ENCODE measurements at places on chromosomes 5 and 9.

DNA sequence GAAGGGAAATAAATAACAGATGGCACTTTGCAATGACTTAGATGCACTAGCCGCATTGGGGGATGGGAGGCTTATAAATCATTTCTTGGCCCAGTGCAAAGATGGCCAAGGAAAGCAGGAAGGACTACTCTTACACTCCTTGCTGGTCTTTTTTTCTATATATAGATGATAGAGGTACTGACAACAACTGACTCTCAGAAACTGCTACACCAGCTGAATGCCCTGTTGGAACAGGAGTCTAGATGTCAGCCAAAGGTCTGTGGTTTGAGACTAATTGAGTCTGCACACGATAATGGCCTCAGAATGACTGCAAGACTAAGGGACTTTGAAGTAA lies 1.7 kb downstream of the CCNG1 start:
- no peak for ATAC-seq

DNA sequence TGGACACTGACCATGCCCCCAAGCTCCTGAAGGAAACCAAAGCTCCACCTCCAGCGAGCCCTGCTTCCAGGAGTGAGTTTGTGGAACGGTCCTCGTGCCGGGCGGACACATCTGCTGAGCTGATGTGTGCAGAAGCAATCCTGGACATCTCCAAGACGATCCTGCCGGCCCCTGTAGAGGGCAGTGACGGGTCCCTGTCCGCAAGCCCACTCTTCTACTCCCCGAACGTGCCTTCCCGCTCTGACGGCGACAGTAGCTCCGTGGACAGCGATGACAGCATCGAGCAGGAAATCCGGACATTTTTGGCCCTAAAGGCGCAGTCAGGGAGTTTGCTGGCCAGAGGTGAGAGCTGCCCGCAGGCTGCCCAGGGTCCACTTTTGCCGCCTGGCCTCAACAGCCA lies 6.2 kb downstream of the PPP1R26 start:
- no peak for ATAC-seq

DNA sequence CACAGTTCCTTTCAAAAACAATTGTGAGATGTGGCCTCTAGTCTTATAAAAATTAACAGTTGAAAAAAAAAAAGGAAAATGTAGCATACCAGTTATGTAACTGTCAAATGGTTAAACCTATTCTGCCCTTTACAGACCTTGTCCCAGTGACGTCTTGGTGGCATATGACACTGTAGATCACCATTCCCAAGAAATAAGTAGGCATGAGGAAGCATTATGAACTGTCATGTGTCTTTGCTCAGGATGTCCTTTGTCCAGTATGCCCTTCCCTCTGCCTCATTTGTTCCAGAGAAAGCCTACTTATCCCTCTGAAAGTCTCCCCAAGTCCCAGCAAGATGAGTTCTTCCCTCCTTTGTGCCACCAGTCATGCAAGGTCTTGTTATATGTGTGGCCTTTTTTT lies 63.2 kb downstream of the PAM start:
- no peak for ATAC-seq

GRCh38 chr5:144567421-144567780 lies 396.7 kb downstream of the KCTD16 start:
- no peak for ATAC-seq

- no peak for ATAC-seq
Observed at GRCh38 chr9:108696156-108696555, 159.6 kb downstream of the ACTL7B start.

- ATAC-seq, result no peak
Observed at GRCh38 chr5:132298298-132299212, 4.4 kb downstream of the SLC22A4 start.

GRCh38 chr9:137611623-137612609 lies 6.4 kb downstream of the ARRDC1 start:
- ATAC-seq, result peak; percentile 48

DNA sequence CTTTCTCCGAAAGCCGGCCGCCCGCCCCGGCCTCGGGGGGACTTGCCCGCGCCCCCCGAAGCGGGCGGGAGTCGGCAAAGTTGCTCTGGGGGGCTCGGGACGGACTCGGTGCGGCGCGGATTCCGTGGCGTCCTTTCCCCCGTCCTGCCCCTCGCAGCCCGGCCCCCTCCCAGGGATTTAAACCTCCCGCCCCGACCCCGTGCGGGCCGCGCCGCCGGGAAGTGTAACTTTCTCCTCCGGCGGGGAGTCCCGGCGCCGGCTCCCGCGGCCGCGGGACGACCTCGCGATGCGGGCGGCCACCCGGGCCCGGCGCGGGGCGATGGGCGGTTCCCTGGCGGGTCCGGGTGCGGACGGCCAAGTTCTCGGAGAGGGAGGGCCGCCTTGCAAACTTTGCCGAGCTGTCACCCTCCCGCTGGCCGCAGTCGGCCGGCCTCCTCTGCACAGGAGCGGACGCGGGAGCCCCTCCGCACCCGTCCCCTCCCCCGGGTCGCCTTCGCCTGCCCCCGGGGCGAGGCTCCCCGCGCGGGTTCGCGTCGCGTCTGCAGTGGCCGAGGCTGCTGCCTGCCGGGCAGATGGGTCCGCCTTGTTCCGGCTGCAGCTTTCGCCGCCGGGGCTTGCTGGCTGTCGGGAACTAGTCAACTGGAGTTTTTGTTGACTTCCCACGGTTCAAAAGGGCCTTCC lies 732 bp downstream of the PBX3 start:
- ATAC-seq, result no peak

DNA sequence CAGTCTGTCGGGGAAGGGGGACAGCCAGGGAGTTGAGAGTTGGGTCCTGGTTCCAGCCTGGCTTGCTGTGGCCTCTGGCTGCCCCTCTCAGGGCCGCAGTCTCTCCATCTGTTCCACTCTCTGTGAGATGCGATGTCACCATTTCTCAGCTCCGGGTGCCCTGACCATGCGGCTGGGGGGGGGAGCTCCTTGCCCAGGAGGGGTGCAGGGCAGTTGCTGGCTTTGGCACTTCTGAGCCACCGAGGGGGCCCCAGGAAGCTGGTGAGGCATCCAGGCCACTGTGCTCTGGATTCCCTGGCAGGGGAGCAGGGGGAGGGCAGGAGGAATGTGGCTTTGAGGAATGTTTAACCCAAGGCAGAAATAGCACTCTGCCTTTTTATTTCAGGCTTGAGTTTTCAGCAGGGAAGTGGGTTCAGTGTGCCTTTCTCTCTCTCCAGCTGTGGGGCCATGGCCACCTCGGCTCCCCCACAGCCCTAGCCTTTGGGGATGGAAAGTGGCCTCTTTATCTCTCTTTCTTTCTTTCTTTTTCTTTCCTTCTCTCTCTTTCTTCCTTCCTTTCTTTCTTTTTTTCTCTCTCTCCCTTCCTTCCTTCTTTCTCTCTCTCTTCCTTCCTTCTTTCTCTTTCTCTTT lies 11.0 kb downstream of the NCS1 start:
- ATAC-seq, result peak; percentile 40

DNA sequence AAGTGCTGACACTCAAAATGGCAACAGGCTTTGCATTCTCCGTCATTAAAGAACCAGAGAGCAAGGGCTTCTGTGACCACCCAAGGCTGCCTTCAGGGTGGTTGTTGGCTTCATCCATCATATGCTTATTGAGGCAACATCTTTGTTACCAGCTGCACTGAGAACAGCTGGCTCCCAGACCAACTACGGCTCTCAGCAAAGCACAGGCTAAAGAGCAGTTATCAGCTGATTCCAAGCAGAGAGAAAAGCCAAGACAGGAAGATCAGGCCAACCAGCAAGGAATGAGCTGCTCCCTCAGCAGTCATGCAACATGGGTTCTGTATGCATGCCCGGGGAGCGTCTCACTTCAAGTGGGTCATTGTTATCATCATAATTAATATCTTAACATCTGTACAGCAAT lies 358.9 kb downstream of the ACTL7B start:
- ATAC-seq, result no peak

GRCh38 chr5:54520940-54521339 lies 3.4 kb downstream of the SNX18 start:
- ATAC-seq, result no peak

- no peak for ATAC-seq
Observed at GRCh38 chr9:126440940-126441339, 114.3 kb downstream of the MVB12B start.

DNA sequence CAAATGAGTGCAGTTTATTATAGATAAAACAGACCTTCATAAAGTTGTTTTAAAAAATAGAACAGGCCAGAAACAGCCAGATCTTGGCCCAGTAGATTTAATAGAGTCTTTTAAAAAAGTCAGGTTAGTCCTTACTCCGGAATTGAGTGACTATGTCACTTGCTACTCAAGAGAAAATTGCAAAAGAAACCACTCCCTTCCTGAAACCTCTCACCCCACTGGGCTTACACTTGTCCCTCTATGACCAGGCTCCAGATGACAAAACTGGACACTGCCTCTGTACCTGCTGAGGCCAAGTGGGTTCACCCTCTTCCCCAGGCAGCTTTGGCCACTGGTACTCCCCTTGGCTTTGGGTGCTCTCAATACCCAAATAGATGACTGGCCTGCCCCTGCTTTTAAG lies 357.2 kb upstream of the TRPC7 start:
- ATAC-seq, result no peak

DNA sequence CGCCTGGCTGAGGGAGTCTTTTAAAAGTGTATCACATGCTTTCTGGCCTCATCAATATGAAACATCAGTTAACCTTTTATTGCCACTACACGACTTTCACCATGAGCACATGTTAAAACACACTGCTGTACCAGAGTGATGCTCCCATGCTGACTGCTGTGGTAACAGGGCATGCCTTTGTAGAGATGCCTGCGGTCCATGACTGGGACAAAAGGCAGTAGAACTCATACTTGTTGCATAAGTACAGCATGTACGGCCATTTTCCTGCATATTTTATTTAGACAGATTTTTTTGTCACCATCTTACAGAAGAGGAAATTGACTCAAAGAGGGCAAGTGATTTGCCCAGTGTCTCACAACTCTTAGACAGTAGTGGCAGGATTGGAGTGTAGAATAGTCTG lies 105.7 kb upstream of the ADAMTSL1 start:
- no peak for ATAC-seq

GRCh38 chr9:128643519-128644300 lies 12.9 kb downstream of the DYNC2I2 start:
- no peak for ATAC-seq

- ATAC-seq, result no peak
Observed at GRCh38 chr5:76524868-76525267, 98.3 kb downstream of the F2RL2 start.

DNA sequence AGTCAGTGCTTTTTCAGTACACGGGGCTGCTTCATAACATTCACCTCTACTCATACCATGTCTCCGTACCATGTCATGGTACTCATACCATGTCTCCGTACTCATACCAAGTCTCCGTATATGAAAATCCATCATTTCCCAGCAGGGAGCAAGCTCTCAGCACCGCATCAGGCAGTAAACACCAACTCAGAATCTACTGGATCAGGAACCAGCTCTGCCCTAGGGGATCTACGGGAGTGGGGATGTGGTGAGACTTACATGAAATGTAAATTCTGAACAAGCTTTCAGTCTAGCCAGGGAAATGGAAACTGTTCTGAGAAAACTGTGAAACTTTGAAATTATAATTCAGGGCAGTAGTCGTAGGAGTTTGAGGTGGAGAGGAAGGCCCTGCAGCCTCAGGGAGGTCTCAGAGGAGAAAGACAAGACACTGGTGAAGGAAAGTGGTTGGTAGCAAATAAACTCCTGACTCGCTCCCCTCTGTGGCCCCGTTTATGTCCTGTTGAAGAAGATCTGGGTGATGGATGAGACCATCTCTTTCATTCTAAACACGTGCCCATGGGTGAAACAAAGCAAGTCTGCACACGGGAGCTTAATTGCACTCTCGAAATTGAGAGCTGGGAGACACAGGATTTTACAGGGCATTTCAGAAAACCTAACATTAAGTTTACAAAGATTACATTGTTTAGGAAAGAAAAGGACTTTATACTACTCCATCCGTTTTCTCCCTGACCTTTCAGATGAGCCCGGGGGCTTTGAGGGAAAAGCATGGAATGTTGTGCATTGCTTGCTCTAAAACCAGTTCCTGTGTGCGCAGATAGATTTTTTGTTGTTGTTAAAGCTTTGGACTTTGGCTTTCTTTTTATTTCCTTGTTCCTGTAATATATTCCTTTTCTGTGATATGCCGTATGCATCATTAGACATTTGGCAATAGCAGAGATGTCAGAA lies 26.8 kb downstream of the ACTBL2 start:
- no peak for ATAC-seq

- no peak for ATAC-seq
Observed at GRCh38 chr9:34869390-34869789, 88.7 kb upstream of the PHF24 start.

- no peak for ATAC-seq
Observed at GRCh38 chr9:29297592-29297991, 1724.3 kb upstream of the C9orf72 start.

DNA sequence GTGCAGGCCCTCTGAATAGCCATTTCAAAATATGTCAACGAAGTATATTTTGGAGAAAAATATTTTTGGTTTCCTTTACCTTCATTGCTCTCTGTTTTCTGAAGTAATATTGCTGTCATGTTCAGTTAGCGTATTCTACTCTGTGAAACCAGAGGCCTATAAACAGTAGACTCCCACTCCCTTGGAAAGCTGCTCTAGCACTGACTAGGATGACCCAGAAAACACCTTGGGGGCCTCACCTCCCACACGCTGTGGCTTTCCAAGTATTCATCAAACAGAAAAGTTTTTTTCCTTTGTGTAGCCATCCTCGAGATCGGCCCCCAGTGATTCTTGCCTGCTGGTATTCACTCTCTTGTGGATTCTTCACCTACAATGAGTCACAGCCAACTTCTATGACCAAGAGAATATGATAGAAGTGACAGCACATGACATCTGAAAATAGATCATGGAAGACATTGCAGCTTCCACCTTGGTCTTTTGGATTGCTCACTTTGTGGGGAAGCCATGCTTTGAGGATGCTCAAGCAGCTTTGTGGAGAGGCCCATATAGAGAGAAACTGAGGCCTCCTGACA lies 28.9 kb upstream of the CTXN3 start:
- no peak for ATAC-seq

DNA sequence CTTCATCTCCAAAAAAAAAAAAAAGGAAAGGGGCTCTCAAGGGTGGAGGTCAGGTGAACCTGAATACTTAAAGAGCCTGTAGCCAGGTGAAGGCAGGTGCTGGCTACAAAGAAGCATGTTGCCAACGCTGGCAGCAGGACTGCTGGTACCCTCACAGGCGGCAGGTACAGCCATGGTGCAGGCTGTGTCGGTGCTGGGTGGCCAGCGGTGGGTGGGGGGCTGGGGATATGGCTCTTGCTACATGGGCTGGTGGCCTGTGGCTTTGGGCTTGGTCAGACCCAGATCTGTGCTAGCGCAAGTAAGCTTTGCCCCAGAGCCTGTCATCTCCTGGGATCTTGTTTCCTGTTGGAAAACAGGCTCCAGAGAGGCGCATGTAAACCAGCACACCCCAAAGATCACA lies 86.3 kb upstream of the PHYKPL start:
- ATAC-seq, result no peak

GRCh38 chr9:132637801-132638200 lies 32.0 kb downstream of the DDX31 start:
- no peak for ATAC-seq

- no peak for ATAC-seq
Observed at GRCh38 chr5:51988634-51989033, 605.4 kb downstream of the ISL1 start.

GRCh38 chr5:156922207-156922792 lies 40.7 kb downstream of the TIMD4 start:
- ATAC-seq, result no peak
